Thoracic aorta (tissue), 2 donors: ENCODE measurements at places on chromosomes 11 and 22.

DNA sequence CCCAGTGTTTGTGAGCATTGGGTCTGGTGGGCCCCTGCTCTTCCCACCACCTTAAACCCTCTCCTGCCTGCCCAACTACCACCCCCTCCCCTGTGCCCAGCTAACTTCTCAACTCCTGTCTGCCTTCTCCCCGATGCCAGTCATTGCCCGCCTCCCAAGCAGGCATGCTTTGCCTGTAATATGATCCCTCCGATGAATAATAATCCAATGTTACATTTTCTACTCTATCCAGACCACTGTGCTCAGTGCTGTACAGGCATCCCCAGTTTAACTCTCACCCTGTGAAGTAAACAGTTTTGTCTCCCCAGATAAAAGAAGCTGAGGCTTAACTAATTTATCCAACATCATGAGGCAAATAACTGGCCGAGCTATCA is 35.5 kb upstream of the OLFML1 start:
- DNase-seq = no peak
- H3K27me3 ChIP-seq = no peaks in the 10 kb centered on the region

DNA sequence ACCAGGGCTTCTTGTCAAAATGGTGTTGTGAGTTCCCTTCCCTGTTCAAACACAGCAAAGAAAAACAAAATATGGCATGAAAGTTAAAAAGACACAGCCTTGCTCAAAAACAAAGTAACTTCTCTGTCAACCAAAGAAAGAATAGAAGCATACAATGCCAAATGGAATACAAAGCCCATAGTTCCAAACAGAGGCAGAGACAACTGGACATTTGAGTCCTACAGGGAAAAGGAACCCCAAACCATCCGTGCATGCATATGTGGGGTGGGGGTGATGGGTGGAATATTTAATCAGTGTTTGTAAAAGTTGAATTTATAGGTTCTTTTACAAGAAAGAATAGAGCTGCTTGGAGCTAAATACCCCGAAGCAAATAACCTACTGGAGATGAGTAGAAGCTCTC is 218.7 kb downstream of the FAM76B start:
- no peak overlapping the region for H3K4me3 ChIP-seq
- DNase-seq = no peak
- H3K27me3 ChIP-seq = no peaks in the 10 kb centered on the region
- H3K4me1 ChIP-seq = peaks cover 43% of the 10 kb centered on the region
- no peaks in the 10 kb centered on the region for H3K36me3 ChIP-seq
- H3K27ac ChIP-seq = no peak overlapping the region

GRCh38 chr22:39923696-39924095 is 22.8 kb downstream of the GRAP2 start:
- no peak overlapping the region for H3K4me3 ChIP-seq
- H3K36me3 ChIP-seq = no peaks in the 10 kb centered on the region
- H3K27ac ChIP-seq = no peak overlapping the region
- no peaks in the 10 kb centered on the region for H3K4me1 ChIP-seq
- no peaks in the 10 kb centered on the region for H3K27me3 ChIP-seq
- no peak for DNase-seq

- no peak for DNase-seq
- no peaks in the 10 kb centered on the region for H3K36me3 ChIP-seq
- no peak overlapping the region for H3K4me3 ChIP-seq
- H3K27me3 ChIP-seq = no peaks in the 10 kb centered on the region
- no peaks in the 10 kb centered on the region for H3K4me1 ChIP-seq
Observed at GRCh38 chr11:88814076-88814475, 251.7 kb downstream of the GRM5 start.
